ENCODE measurements at places on chromosomes 1 and 21. TPM values are rescaled to one million over a fixed set of nuclear protein-coding genes. Genes with fewer than 3 reads are reported as not detected.

DNA sequence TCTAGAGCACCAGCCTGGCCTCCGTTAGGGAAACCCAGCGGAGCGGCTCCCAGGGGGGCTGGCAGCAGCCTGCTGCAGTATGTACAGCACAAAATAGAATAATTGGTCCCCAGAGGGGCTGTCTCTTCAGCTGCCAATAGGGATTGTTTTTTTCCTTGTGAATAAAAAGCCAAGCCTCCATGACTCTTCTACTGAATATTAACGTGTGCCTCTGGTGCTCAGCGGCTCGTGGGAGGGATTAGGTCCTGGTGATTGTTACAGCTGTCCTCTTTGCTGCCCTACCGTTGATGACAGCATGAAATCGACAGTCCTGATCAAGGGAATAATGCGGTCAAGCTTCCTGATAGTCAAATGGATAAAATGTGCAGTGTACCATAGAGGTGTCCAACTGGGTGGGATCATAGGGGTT lies 190.7 kb upstream of the RUNX1 start:
- DNase-seq = no peak

MTARC2 gene
- 0.43 TPM for polyA plus RNA-seq

GRCh38 chr1:37474697-37475379 lies 458 bp downstream of the ZC3H12A start:
- peak; percentile 28 for DNase-seq

GRCh38 chr1:7857985-7858384 lies 5.1 kb upstream of the UTS2 start:
- no peak for DNase-seq

RPL11 gene
- 2,447 TPM for polyA plus RNA-seq

DNA sequence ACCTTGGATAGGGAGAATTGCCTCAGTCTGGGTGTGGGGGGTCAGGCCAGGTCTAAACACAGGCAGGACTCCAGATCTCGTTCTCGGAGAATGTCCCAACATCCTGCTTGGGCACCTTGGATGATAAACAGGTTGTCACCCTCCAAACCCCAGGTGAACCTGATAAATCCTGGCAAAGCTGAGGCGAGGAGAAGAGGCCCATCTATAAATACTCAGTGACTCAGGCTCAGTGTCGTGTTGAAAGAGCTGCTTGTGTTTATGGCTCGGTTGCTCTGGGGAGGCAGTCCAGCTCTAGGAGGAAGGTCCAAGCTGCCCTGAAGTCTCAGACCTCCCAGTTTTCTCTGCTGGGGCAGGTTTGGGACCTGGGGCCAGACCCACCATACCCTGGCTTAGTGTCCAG lies 15.8 kb upstream of the TRIM63 start:
- DNase-seq = no peak

DNA sequence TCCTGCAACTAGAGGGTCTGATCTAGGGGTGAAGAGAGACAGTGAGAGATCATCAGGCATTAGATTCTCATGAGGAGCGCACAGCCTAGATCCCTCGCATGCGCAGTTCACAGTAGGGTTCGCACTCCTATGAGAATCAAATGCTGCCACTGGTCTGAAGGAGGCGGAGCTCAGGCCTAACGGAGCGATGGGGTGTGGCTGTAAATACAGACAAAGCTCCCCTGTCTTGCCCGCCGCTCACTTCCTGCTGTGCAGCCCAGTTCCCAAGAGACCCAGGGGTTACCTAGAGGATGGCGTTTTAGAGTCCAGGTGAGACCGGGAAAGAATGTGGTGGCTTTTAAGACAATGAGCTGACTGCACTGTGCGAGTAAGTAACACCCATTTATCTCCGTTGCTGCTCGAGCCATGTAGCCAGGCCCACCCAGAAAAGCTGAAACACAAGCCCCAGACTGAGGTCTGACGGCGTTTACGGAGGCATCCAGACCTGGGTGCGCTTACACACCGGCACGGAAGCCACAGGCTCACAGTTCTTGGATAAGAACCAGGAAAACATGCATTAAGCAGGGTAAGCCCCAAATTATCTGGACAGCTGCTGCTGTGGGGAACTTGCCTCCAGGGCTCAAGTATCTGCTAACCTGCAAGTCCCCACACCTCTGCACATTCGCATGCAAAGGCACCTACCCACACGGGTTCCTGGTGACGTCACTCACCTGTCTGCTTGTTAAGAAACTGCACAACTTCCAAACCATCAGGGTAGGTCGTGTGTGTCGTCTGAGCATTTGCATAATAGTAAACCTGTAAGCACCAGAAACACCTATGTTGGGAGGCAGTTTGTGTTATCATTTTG lies 12.5 kb downstream of the TCP10L start:
- DNase-seq = peak; percentile 64

- DNase-seq = no peak
These were observed 196.7 kb upstream of the SGIP1 start for GRCh38 chr1:66337249-66337648.

GRCh38 chr1:15358565-15359133 lies 51.0 kb upstream of the EFHD2 start:
- no peak for DNase-seq

CFHR3 gene
- not detected for polyA plus RNA-seq

RAB25 gene
- polyA plus RNA-seq = 159 TPM

GRCh38 chr21:34971656-34972055 lies 77.4 kb downstream of the RUNX1 start:
- no peak for DNase-seq

HPCA gene
- polyA plus RNA-seq = not detected

DNA sequence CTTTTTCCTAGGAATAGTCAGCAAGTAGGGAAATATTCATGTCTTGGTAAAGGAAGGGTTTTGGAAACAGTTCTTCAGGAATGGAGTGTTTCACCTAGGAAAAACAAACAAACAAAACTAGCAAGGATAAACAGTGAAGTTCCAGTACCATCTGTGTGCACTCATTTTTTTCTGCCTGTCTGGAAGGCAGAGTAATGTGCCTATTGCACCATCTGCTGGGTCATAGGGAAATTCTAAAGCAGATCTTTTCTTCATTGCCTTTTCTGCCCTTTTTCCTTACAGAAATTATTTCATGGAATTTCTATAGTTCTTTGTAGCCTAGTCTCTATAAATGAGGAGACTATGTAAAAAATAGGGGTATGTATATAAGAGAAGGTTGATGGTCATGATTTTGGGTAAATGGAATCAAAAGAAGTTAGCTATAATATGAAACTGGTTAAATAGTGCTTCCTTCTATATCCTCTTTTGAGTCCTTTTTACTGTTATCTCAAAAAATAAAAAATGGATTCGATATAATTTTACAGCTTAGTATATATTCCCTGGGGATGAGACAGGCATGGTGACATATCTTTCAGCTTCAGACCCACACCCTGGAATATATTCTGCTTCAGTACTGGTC lies 3.4 kb upstream of the HRNR start:
- DNase-seq = no peak

- no peak for DNase-seq
These were observed 27.2 kb downstream of the MRPL37 start for GRCh38 chr1:54227091-54227602.

DNA sequence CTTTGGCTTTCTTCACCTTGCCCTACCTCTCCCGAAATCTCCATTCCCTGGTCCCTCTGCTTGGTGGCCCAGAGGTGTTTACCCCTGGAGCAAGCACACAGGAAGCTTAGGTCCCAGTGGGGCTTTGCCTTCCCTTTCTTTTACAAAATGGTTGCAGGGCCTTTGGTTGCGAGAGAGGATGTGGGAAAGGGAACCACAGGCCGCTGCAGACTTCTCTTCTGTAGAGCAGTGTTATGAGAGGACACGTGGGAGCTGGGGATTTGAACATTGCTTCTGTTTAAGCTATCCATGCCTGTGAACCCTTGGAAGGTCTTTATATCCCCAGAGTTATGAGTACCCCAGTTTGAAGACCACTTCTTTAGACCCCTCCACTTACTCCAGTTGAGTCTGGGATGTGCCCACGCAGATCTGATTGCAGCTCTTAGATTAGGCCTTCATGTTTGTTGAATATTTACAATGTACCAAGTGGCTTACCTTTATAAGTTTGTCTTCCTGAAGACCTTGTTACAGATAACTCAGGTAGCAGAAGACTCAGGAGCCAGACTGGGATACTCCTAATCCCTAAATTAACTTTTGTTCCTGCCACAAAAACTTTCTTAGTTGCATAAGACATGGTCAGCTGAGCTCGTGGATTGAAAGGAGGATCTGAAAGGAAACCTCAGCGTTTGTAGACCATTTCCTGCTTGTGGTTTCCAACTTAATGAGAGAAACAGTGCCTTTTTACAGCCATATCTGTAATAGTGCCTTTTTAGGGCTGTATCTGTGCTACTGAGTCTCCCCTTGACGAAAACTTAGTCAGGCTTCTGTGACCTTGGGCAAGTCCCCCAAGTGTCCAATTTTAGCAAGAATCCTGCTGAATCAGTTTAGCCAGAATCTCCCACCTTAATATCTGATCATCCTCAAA lies 21.9 kb upstream of the IVNS1ABP start:
- DNase-seq = no peak

DNA sequence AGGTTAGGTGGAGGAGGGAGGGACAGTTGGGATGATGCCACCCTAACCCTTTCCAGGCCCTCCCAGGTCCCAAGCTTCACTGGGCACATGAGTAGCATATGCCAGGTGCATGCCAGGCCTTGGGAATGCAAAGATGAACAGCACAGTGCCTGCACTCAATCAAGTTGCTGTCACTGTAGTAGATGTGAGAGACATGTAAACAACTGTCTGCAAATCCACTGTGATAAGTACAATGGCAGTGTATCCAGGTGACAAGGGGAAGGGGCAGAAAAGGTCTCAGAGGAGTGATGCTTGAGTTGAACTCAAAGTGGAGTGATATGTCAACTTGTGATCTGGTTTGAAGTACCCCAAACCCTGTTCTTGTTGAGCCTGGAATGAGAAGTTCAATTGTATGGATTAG lies 49.5 kb upstream of the LRRN2 start:
- DNase-seq = no peak

KLF17 gene
- not detected for polyA plus RNA-seq

DNA sequence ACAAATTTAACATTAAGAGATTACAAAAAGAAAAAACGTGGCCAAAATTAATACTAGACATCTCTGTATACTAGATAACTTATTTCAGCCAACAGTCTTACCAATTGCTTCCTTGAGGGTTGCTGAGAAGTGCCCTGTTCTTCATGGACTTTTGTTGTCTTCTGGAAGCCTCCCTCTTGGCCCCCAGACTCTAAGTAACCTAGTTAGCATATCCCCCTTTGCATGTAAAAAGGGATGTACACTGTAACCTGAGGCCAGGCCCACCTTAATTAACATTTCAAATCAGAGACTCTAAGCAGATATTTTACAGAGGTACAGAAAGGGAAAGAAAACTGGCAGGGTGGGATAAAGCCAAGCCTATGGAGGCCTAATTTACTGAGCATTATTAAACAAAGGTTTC lies 1047.3 kb downstream of the ADGRL2 start:
- DNase-seq = no peak

GRCh38 chr21:35849144-35849543 lies 211.2 kb downstream of the SETD4 start:
- no peak for DNase-seq

DNA sequence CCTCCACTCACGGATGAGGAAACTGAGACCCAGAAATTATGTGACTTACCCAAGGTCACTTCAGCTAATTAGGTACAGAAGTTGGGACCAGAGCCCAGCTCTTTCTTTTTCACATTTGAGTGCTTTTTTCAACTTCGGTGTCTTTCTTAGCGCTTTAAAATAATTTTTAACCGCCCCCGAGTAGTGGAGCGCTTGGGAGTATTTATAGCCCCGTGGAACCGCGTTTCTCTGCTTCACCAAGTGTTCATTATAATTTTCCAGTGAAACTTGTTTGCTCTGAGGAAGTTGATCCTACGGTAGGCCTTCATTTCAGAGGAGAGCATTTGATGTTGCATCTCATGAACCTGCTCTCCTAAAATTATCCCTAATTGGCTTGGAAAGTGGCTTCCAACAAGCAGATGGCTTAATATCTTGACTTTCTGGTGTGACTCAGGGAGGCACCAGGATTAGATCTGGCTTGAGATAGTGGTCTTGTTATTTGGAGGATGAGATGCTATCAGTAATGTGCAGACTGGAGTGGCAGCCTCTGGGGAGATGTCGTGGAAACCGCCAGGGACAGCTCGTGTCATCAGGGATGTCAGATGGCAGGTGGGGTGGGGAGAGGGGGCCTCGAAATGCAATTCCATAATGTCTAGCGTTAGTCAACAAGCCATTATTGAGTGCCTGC lies 321.3 kb downstream of the CAMTA1 start:
- DNase-seq = no peak

DNA sequence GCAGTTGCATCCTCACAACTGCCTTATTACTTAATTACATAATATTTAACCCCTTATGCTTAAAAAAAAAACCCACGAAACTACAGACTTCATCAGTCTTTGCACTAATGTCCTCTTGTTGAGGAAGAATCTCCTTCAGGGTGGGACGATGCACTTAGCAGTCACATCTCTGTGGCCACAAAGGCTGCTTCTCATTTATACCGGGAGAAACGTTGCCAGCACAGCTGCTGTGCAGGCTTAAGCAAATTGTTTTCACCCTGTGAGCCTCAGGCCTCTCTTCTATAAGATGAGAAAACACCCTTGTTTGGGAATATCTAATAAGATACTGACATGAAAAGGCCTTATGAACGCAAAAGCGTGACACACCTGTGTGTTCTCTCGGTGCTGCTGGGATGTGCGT lies 2.9 kb upstream of the OBSCN start:
- DNase-seq = no peak

AP4B1 gene
- polyA plus RNA-seq = 11.6 TPM

DNA sequence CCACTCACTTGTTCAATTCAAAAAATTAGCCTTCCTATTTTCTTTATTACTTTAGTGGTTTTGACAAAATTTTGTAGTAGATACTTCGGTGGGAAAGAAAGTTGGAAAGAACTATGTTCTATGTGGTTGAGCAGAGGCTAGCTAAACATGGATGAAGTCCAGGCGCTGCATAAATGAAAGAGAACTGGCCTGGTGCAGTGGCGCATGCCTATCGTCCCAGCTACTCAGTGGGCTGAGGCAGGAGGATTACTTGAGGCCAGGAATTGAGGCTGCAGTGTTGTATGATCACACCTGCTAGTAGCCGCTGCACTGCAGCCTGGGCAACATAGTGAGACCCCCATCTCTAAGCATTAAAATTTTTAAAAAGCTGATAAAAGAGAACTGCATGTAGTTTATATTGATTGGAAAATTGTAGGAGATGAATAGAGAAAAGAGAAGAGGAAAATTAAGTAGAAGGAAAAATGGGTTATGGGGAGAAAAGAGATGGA lies 21.0 kb downstream of the IFNAR1 start:
- no peak for DNase-seq

- no peak for DNase-seq
These were observed 257.1 kb downstream of the DYRK1A start for GRCh38 chr21:37623689-37624088.

DNA sequence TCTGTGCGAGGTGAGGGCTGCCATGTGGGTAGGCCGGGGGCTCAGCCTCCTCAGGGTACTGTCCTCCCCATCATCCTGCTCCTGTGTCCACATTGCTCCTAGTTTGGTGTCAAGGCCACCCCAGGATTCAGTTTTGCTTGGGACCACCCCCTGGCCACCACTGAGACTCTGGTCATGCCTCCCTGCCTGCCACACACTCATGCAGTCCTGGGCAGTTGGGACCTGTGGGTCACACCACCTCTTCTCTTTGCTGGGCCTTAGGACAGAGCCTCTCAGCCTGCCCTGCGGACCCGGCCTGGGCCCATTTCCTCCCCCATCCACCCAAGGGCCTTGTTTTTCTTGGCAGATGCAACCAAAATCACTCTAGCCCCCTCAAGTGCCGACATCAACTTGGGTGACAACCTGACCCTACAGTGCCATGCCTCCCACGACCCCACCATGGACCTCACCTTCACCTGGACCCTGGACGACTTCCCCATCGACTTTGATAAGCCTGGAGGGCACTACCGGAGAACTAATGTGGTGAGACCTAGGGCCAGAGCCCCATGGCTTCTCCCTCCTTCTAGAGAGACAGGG lies 19.4 kb downstream of the TMEM81 start:
- no peak for DNase-seq

GRCh38 chr21:42475036-42475435 lies 21.0 kb downstream of the RSPH1 start:
- no peak for DNase-seq
